ENCODE measurements at places on chromosomes 6 and 20.

DNA sequence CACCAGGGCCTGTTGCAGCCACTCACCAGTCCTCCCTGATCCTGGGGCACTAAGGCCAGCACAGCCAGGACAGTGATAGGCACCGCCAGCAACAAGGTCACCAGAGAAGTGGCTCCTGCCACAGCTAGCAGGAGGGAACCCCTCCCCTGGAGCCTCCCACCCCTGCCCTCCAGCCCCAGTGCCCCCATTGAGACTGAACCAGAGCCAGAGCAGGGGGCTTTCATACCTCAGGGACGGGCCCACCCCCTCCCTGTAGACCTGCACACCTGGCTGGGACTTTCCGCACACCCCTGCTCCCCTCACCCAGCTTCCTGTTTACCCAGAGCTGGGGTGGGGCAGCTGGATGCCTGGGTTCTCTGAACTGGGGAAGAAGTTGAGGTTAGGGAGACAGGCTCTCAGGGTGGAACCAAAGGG is at the start of gene LTB:
LTB (minus strand) TSS at position 195 of the 414 bp plus-strand sequence; CDS start at position 188, 7 bp downstream.
- no peak for DNase-seq

- no peak for DNase-seq
Measured at GRCh38 chr6:45665859-45666258, 288.1 kb upstream of the SUPT3H start.

GRCh38 chr20:15619341-15619740 is 953.9 kb downstream of the KIF16B start:
- no peak for DNase-seq

GRCh38 chr6:108106261-108106660 is 31.7 kb upstream of the OSTM1 start:
- DNase-seq, result peak; percentile 79

DNA sequence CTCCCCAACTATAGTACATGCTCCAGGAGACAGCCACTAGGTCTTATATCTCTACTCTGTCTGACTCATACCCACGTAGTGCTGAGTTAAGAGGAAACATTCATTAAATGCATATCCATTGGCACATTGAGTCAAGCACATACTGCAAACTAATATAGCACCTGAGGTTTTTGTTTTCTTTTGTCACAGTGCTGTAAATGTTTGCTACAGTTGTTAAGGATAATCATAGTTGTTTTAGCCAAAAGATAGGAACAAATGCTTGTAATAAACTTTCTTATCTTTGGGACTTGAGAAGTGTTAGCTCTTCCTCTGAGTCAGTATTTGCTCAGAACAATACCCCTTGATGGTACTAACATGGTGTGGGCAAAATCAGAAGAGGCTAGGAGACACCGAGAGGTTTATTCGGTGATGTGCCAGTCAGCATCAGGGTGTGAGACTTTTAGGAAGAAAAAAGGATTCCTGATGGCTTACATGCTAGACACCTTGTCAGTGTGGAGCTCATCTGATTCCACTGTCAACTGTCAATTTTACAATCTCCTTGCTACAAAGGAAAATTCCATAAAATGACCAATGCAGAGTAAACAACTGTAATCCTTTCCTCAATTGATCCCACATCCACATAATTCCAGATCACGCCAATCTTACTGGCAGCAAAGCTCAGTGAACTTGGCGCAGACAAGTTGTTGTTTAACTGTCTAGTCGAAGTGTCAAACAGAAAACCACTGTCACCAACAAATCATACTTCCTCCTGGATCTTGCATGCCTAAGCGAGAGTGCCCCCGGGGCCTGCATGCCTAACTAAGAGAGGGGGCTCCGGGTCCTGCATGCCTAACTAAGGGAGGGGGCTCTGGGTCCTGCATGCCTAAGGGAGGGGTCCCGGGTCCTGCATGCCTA is 36.1 kb downstream of the ELOVL2 start:
- DNase-seq, result no peak

DNA sequence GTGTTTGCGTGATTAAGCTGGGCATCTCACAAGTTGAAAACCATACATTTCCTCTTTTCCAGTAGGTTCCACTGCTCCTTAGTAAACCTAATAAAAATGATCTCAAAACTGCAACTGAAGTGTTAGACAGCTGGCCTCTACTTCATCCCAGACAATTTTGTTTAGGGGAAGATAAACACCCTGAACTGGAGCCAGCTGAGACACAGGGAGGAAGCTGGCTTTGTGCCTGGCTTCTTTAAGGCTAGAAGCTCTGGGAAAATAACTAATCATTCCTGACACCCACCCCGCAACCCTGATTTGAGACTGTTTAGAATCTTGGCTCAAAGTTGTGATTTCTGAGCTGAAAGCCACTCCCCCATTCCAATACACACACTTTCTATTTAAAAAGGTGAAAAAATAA is 11.6 kb downstream of the PTPRT start:
- no peak for DNase-seq

- no peak for DNase-seq
Measured at GRCh38 chr6:88651400-88651799, 312.0 kb downstream of the RNGTT start.

DNA sequence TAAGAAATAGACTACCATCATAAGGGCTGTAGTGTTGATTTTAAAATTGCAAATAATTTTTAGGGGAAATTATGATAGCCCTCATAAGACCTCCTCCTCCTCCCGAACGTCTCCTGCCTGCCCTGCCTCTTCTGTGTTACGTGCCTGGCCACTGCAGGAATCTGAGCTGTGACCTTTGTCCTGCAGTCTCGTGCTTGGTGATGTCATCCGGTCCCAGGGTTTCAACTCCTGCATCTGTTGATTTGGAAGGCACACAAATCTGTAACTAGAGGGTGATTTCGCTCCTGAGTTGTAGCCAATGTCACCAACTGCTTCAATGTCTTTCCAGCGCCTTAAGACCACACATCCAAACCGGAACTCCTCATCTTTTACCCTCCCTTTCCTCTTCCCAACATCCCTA is 163.2 kb downstream of the AIG1 start:
- no peak for DNase-seq

GRCh38 chr6:40352006-40352405 is 235.2 kb downstream of the LRFN2 start:
- DNase-seq, result no peak

GRCh38 chr6:73157870-73158269 is 67.4 kb downstream of the KHDC1L start:
- DNase-seq, result no peak

DNA sequence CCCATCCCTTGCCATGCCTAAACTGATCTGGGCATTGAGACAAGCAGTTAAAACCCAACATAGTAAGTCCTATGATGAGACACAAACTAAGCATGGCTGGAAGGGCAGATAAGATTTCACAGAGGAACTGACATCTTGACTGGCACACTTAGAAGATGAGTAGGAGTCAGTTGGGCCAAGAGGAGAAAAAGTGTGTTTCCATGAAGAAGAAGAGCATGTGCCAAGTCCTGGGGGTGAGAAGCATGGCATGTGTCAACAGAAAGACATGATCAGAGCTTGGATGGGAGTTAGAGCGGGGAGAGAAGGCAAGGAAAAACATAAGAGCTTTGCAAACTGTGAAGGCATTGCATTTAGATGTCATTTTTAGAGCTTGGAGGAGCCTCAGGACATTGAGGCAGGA is 68.0 kb downstream of the ESR1 start:
- DNase-seq, result no peak

GRCh38 chr20:63295846-63296245 is 2.9 kb downstream of the COL20A1 start:
- DNase-seq, result no peak

DNA sequence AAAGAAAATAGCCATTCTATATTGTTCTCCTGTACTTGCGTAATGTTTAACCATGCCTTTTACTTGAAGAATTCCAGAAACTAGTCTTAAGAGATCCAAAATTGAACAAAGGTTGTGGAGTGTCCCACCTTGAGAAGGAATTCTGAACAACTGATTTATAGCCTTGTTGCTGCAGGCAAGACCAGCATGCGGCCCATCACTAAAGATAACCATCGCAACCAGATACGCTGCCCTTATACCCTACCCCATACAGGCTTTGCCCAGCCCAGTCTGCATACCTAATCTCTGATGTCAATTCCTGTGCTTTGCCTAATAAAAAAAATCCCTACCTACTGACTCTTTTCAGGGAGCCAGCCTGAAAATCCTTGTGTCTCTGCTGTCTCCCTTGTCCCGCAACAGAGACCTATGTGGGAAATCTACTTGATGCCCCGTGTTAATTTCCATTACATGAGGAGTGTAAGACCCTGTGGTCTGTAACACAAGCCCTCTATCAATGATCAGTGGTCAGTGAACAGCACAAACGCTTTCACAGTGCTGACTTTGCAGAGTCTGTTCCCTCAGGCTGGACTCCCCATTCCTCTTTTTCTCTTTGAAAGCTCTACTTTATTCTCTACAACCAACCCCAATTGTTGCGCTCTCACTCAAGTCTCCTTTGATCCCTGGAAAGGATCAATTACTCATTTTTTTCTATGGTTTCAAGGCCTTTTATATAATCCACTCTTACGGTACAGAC is 125.7 kb upstream of the BTBD3 start:
- no peak for DNase-seq

DNA sequence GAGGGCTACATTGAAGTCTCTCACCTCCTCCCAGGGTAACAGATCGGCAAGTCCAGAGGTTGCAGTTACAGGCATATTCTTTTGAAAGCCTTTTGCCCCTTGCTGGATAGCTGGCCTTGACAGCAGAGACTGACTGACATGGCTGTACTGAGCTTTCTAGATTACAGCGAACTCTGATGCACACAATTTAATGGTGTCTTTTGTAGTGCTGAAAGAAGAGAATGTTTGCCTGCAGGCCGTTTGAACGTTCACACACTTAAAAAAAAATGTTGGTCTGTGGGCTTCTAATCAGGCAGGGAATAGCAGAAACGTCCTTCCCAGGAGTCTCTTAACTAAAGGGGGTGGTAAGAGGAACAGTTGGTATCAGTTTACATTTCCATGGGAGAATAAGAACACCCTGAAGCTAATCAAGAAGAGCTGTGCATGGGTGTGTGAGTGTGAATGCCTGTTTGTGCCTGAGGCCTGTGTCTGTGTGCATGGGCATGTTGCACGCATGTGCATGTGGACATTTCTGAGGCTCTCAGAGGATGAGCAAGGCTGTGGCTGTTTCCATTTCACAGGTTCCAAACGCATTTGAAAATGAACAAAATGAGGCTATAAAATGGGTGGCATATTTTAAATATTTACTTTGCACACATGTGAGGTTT is 213.9 kb upstream of the SSTR4 start:
- DNase-seq, result no peak

- peak; percentile 98 for DNase-seq
Measured at GRCh38 chr6:17845598-17845997, 138.9 kb upstream of the NUP153 start.

GRCh38 chr6:158009114-158009891 is 27.6 kb downstream of the SYNJ2 start:
- DNase-seq, result no peak

DNA sequence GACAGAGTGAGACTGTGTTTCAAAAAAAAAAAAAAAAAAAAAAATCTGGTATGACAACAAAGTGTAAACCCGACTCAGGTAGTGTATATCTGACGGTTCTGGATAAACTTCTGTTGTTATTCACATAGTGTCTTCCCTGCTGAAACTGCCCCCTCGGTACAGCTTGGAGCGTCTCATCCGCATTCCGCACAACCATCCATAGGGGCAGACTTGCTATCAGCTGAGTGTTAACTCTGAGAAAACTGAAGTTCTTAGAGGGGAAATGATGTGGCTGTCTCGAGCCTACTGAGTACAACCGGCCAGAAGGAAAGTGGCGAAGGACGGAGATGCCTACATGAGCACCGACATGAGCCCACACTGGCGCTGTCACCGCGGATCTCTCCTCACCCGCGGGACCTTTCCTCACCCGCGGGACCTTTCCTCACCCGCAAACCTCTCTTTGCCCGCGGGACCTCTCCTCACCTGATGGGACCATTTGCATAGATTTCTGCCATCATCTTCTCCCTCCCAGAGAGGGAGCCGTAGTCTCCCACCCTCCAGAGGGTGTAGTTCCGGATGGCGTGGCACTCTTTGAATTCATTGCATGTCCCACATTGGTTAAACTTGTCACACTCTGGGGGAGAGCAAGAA is 9.8 kb downstream of the CTSZ start:
- no peak for DNase-seq

DNA sequence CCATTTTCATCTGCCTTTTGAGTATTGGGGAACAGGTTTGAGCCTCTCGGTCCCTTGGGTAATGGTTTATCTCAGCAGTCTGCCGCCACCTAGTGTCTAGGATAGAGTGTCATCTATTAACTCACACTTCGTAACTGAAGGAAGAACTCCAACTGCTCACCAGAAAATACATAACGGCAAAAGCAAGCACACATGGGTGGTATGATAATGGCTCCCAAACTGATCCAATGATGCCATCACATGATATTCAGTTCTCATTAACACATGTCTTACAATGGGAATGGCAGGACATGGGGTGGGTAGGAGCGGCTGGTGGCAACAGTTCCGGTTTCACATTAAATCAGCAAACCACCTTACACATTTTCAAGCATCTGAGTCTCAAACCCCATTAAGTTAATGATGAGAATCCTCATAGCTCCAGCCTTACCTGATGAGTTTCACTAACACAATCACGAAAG is 110.7 kb upstream of the PHACTR1 start:
- peak; percentile 63 for DNase-seq

DNA sequence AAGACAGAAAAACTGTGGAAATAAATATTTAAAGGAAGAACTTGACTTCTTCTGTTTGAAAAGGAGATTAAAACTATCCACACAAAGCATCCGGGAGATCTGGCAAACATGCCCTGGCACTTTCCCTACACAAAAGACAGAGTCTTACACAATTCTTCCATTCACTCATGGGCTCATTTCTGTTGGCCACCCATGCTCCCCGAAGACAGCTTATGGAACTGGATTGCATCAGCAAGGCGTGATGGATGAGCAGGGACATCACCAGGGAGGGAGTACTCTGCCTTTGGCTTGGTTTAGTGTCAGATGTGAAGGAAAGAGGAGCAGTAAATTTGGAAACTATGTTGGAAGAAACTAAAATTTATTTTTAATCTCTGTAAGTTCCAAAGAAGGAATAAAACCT is 379.3 kb downstream of the CD109 start:
- no peak for DNase-seq

DNA sequence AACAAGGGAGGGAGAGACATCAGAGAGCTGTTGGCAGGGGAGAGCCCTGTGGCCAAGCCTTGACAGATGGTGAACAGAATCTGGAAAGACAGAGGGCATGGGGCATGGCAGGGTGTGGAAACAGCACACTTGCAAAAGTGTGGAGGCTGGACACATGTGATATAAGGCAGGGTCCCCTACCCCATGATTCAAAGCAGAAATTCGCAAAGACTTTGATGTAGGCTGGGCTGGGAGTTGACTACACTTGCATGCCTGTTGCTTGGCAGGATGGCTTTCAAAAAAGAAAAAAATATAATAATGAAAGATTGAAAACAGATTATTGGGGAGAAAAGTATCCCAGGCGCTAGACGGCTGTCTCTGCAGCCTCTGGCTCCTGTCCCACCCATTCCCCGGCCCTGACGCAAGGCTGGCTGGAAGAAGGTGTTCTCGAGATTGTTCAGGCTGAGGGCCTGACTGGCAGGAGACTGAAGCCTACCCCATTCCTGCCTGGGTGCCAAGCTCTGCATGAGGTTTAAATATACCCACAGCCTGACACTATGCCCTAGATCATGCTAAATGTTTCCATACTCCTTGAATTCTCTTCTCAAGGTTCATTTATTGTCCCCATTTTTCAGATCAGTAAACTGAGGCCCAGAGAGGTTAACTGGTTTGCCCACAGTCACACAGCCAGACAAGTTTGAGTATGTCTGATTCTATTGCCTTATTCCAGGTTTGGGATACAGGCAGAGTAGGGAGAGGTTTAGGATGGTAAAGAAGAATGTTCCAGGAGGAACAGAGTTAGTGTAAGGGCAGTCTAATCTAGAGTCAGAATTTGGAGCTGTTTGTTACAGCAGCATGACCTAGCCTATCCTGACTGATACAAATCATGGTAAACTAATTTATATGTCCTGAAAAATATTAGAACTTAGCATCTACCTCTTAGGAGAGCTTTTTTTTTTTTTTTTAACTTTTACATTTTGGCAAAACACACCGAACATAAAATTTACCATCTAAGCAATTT is 23.4 kb upstream of the CCN5 start:
- DNase-seq, result no peak

All from NCI-H524 treated with DMSO at 0.1 percent for 48 hours (cell line).